ENCODE measurements at places on chromosomes 1 and 21.

DNA sequence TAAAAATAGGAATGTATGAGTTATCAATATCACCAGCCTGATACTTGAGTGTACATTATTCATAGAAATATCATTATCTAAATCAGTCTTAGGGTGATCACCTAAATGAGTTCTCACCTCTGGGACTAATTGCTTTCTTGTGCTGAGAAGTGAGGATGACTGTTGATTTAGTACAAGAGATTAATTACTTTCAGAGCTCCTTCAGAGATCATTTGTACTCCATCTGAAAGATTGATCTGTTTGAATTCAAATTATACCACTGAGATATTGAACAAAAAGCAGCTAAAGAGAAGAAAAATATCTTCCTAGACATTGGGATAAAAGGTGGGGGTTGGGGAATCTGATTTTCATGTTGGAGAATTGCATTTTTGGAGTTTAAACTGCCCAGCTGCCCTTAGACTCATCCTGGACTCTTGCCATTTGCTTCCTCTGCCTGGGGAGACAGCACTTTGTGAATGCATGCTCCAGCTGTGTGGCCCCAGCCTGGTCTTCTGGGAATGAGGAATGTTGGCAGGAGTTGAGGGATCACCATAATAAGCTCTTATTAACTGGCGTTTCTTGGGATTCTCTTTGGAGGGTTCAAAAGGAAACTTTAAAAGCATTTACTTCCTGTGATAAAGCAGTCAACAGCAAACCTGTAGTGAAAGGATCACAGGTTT, 19.7 kb upstream of the PGBD2 start:
- DNase-seq: no peak

GRCh38 chr1:81592233-81592632, 208.5 kb upstream of the ADGRL2 start:
- no peak for DNase-seq

DNA sequence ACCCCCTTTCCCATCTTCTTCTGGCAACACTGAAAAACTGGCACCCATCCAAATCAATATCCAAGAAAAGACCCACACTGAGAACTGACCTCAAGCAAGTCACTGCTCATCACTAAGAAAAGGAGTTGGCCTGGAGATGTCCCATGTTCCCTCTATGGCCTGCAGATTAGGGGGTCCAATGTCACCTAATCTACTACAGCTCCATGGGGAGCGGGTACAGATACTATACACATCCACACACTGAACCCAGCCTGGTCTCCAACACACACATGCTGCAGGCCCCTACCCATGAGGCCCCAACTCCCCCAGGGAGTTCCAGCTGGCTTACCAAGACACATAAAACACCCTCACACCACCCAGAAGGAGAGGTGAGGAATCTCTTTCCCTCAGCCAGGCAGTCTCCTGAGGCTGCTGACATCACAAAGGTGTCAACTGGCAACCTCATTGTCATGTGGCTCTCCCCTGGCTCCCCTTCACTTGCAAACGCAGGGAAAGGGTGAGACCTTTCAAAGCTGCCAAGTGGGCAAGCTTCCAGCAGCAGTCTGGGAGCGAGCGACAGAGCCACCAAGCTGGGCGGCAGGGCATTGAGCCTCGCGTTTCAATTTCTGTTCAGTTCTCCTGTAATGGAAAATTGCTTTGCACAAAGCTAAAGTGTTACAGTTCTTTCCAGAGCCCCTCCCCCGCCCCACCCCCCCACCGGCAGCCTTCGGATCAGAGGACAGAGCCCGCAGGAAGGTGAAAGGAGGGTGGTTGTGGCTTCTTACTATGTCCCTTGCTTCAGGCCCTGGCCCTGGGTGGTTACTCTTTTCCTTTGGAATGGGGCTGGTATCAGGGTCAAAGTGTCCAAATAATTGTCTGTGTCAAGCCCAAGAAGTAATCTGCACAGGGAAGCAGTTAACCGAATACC, at the start of gene LRRC52:
Gene LRRC52, plus strand, starts transcription at position 469 of the 907 bp plus-strand sequence. Its CDS starts 297 bp downstream, at position 766.
- peak; percentile 28 for DNase-seq

- no peak for DNase-seq
Observed at GRCh38 chr1:67556297-67556900, 126.2 kb upstream of the SERBP1 start.

Measured in BE2C (cell line).